GM12865 (cell line): ENCODE measurements at places on chromosomes 7 and 10.

- peak; percentile 59 for DNase-seq
Observed at GRCh38 chr7:102284399-102284798, 2.3 kb upstream of the SH2B2 start.

DNA sequence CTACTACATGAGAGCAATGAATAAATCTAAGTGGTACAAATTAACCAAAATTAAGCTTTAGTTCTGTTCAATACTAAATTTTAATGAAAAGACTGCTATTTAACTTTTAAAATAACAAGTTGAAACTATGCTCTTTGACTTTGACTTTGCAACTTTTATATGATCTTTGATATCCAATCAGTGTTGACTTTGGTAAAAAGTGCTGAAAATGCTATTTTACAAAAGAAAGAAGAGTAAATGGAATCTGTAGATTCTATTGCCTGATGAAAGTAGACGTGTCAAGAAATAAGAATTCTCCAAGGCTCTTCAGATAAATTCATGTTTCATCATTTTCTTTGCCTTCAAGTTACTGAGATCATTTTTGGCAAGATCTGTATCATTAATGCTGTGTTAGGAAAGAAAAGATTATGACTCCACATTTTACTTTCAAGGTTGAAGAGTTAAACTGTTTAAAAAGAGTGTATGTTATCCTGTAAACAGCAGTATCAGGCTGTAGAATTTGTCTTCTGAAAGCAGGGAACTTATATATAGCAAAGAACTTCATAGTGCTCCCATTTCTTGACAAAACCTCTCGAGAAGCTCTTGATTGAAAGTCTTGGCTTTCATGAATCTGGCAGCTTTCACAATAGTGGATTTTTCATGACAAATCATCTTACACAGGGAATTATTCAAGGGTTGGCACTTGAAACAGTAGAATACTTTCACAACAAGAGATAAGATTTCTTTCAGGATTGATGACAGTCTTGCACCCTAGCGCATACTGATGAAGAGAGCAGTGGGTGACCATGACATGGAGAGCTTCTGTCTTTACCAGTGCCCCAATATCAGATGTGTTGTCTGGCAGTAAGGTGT, 72.1 kb downstream of the PTEN start:
- DNase-seq = no peak

DNA sequence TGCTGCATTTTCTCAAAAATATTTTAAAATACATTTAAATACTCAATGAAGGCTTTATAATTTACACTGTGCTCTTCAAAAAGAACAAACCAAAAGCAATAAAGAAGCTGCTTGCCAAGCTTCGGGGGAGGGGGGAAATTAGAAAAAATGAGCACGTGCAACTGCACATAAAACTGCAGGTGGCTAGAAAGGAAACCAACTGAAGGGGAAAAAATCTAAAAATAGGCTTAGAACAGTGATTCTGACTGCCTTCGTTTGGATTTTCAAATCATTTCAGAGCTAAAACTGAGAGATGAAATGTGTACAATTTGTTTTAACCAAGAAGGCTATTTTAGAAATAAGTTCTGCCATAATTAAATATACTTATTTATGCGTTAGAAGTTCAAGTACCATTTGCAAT, 61.4 kb downstream of the ABI1 start:
- peak; percentile 83 for DNase-seq

GRCh38 chr7:76509931-76510877, at the start of gene UPK3B:
Gene UPK3B, plus strand, starts transcription at chr7:76510552. Its CDS starts 101 bp downstream, at chr7:76510653.
- DNase-seq = no peak

GRCh38 chr7:118184565-118184940, 589 bp downstream of the LSM8 start:
- DNase-seq = no peak

GRCh38 chr7:91043186-91043585, 221.0 kb upstream of the FZD1 start:
- no peak for DNase-seq

- DNase-seq = no peak
Observed at GRCh38 chr10:125431149-125431548, 251.8 kb downstream of the TEX36 start.

DNA sequence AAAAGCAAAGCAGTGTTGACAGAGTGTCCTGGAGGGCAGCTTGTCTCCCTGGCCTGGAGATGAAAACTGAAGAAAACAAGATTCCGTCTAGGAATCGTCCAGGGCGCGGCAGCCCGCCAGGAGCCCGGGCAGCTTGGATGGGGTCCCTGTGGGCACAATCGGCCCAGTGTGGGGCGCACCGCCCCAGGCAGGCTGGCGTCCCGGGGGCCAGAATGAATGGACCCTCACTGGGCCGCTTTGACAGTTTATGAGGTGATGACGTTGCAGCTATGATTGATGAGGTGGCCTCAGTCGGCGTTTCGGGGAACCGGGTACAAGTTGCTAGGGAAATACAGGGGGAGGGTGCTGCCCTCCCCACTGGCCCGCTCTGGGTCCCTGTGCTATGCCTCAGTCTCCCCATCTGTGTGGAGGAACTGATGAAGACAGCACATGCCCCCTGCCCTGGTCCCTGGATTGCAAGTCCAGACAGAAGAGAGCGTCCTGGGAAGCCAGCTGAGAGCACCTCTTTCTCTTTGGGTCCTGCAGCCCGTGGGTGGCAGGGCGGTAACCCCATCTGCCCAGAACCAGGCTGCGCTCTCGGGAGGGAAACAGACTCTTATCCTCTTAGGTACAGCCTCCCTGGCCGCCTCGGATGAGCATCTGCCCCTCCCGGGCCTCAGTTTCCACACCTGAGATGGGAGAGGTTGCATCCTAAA, 131.3 kb downstream of the LHPP start:
- DNase-seq = no peak

DNA sequence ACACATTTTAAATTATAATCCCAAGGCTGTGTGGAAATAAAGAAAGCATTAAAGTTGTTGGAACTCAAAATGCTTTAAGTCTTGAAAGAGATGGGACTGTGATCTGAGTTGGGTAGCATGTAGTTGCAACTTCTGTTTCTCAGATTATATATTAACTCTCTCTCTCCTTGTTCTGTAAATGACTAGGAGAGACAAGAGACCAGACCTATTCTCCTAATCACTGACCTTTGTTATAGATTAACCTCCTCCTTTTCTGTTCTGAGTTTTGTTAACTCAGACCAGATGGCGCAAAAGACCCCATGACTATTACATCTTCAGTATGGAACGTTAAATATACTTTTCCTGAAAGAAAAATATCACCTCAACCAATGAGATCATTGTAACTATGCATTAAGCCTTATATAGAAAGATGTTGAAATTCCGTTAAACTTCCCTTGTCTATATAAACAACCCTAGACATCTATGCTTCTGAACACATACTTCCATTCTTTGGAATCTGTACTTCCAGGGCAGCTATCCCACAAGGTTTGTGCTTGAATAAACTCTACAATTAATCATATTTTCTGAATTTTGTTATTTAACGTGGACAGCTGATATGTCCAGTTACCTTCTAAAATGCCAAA, 143.5 kb upstream of the TRIM24 start:
- no peak for DNase-seq

- DNase-seq = no peak
Observed at GRCh38 chr10:43352951-43353350, 18.5 kb upstream of the FXYD4 start.

- DNase-seq = no peak
Observed at GRCh38 chr7:36117203-36117840, 35.7 kb upstream of the EEPD1 start.

- DNase-seq = no peak
Observed at GRCh38 chr10:137606-138005, 2.4 kb downstream of the ZMYND11 start.

DNA sequence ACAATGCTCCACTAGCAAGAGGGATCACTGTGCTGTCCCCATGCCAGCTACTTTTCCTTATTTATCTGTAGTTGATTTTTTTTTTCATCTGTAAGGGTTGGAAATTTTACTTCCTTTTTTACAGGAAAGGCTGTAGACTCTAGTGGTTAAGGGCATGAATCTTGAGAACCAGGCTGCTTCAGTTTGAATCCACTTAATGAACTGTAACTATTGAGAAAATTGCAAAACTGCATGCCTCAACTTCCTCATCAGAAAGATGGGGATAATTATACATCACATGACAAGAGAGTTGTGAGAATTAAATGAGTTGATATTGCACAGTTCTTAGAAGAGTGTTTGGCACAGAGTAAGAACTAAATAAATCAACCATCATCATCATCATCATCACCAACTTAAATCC, 106.4 kb upstream of the GSDME start:
- no peak for DNase-seq

DNA sequence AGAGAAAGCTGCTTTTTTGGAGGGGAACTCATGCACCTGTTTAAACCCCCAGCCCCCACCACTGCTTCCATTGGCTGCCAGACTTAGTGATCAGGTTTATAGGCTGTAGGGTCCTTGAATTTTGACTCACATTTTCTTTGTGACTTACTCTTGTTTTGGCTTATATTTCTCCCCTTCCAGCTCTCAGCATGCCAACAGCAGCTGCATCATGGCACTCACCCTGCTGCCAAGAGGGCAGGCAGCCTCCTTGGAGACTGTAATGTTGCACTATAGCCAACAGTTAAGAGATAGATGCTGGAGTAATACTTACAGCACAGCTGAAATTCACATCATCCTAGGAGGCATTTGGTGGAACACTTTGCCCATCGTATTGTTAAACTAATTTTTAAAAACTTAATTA, 98.0 kb upstream of the GLCCI1 start:
- DNase-seq = no peak

GRCh38 chr10:84202349-84202748, 8.0 kb downstream of the CDHR1 start:
- no peak for DNase-seq

DNA sequence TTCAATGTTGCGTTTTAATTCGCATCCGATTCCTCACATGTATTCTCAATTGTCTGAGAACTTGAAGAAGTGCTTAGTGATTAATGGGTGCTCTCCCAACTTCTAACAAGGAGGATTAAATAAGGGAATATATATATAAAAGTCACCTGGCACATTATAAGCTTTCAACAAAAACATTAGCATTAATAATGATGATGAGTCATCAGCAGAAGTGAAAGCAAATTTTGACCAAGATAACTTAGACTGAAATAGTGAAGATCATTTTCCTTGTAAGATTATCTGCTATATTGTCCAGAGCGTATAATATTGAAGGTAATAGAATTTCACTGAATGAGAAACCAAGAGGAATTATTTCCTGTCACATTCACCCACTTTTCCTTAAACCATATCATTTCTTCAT, 8.5 kb downstream of the ASAH2 start:
- DNase-seq = no peak

DNA sequence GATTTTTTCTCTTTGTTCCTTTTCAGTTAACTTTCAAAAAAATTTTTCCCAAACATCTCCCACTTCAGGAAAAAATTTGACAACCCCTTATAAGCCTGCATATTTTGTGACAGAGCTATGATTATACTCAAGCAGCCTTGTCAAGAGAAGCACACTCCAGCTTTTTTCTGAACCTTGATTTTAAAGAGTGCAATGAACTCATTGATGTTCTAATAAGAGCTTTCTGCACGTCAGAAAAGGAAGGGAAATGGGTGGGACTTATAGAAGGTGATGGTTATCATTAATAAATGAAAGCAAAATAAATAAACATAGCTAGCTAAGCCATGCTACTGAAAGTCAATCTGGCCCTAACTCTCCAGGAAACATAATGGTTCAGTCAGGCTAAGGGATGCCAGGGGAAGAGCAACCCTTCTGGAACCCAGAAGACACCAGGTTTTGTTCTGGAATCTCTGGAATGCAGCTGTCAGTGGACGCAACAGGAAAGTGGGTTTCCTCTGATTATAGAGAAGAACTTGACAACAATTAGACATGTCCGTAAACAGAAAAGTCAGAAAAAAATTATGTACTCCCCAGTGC, 76.1 kb downstream of the NHLRC2 start:
- DNase-seq = no peak

- no peak for DNase-seq
Observed at GRCh38 chr7:87359366-87359765, 13.9 kb downstream of the CROT start.

DNA sequence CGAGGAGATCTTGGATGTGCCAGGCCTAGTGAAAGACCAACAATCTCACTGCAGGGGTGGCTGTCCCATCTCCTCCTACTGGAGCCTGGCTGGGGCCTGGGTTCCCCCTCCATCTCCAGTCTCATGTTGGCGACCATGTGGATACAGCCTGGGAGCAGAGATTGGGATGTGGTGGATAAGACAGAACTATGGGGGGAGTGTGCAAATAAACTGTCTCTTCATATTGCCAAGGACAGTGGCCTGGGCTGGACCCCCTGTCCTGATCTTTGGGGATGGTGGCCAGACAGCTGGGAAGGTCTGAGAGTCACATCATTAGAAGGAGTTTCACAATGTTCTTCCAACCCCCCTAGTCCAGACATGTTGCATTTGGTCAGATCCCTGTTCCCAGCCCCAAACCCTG, 5.8 kb upstream of the MINDY4 start:
- DNase-seq = no peak

GRCh38 chr10:101564490-101564991, 23.5 kb downstream of the POLL start:
- DNase-seq = no peak

DNA sequence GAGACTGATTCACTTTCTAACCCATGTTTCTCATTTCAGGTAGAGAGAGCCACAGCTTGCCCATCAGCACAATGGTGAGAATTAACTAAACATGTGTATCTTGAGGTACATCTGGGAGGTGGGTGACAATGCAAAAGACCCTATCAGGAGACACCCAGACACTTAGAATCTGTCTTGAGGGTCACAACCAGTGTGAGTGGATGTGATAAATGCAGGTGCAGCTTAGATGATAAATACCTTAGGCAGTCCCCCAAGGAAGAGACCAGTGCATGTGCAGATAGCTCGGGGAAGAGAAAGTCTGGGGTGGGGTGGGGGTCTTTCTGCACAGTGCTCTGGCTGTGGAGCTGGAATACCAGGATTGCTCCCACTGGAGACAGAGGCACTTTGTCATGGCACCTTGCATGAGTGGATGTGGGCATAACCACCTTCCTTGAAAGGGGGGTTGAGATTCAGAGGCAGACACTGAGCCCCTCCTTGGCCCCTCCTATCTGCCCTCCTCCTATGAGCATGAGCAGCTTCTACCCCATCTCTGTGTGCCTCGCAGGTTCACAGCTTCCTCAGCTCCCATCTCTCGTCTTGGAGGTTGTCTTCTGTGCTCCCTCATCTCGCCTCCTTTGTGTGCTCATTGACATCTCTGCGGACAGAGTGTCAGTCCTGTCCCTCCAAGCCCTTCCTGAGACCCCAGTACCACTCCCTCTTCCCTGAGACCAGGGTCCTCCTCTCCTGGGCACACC, 349.8 kb downstream of the TCERG1L start:
- DNase-seq = no peak

- no peak for DNase-seq
Observed at GRCh38 chr10:3946234-3947229, 161.5 kb upstream of the KLF6 start.

DNA sequence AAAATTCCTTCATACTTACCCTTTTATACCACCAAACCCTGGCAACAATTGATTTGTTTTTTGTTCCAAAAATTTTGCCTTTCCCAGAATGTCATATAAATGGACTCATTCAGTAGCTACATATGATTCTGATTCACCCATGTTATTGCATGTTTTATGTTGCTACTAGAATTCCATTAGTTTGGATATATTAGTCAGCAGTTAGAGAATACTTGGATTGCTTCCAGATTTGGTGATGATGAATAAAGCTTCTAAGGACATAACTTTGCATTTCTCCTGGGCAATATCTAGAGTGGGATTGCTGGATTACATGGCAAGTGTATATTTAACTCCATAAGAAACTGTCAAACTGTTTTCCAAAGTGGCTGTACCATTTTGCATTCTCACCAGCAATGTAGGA, 806.9 kb downstream of the DNAJB9 start:
- DNase-seq = no peak
